ENCODE measurements at places on chromosomes 4 and X. TPM values are rescaled to one million over a fixed set of nuclear protein-coding genes. Genes with fewer than 3 reads are reported as not detected.

Gene FOXR2
- total RNA-seq = not detected

DNA sequence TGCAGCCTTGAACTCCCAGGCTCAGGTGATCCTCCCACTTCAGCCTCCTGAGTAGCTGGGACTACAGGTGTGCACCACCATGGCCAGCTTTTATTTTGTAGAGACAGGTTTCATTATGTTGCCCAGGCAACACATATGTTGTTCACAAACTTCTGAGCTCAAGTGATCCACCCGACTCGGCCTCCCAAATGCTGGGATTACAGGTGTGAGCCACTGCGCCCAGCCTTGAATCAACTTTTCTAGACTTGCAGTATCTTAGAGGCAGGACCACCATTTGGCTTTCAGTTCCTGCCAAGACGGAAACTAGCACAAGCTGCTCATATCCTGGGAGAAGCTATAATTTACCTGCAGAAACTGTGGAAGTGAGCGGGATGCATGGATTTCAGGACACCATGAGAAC is 19.9 kb downstream of the NAT8L start:
- DNase-seq = no peak

DNA sequence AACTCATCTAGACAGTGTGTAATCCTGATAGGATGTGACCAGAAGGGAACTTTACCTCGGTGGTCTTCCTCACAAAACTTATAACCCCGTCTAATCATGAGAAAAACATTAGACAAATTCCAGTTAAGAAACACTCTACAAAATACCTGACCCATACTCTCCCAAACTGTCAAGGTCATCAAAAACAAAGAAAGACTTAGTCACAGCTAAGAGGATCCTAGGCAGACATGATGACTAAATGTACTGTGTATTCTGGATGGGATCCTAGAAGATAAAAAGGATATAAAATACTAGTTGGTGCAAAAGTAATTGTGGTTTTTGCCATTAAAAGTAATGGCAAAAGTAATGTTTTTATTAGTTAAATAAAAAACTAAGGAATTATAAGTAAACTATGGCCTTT is 81.6 kb downstream of the DTHD1 start:
- no peak for DNase-seq

DNA sequence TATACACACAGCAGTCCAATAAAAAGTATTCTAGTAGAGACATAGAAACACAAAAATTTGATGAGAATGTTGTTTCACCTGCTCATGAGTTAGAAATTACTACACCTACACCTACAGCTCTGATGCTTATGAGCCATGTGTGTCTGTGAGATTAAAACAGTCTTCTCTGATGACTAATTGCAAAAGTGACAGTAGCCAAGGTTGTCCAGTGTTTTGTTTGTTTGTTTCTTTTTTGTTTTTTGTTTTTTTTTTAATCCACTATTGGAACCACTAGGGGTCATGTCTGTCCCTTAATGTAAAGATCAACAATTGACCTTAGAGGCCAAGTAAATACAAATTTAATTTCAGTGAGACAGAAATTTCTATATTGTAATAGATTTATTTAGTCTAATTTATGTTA is 423.1 kb downstream of the TEX13C start:
- no peak for DNase-seq

GRCh38 chrX:7926914-7927258 is 327 bp downstream of the PNPLA4 start:
- no peak for DNase-seq

Gene TKTL2
- total RNA-seq = not detected

- DNase-seq = no peak
Observed at GRCh38 chrX:55801811-55802210, 84.3 kb downstream of the RRAGB start.

Gene MTNR1A
- total RNA-seq = 0.76 TPM

GRCh38 chr4:17556498-17556897 is 20.5 kb upstream of the LAP3 start:
- DNase-seq = no peak

Gene ARHGAP6
- 2.0 TPM for total RNA-seq

Gene ADH4
- 0.55 TPM for total RNA-seq

DNA sequence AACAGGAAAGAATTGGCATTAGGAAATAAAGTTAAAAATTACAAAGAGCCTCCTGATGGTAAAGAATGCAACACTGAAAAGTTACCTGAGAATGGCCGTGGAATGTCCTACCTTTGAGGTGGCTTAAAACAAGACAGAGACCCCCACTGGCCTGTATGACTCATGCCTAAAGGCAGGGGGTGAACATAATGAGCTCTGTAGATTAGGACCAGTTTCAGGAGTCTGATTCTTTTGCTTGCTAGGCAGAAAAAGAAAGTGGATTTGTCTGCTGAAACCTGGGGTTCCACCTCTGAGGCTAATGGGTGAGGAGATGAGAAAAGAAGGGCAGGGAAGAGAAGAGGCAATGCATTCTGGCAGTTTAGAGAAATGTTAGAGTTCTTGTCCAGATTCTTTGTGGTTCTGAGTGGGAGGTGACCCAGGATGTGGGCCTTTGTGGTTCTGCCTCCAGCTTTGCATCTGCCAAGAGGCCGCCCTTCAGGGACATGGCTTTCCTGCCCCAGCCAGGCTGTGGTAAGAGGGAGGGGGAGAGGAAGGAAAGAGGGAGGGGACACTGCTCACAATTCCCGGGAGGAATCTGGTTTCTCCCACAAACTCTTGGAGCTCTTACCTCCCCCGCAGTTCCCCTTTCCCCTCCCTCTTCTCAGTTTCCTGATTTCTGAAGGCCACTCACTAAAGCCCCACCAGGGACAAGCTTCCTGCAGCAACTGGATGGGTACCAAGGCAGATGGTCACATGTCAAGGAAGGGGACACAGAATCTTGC is 109.6 kb downstream of the EFNB1 start:
- peak; percentile 31 for DNase-seq

DNA sequence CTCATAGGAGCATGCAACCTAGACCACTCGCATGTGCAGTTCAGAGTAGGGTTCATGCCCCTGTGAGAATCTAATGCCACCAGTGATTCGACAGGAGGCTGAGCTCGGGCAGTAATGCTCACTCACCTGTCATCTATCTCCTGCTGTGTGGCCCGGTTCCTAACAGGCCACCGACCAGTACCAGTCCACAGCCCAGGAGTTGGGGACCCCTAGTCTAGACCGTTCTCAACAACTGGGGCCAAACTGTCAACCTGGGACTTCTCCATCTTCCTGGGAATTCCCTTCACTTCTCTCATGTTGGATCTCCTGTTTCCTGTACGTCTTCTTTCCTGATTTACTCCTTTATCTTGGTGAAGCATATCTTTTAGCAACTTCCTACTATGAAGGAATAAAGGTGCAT is 79.4 kb upstream of the HELT start:
- DNase-seq = no peak

GRCh38 chr4:101198682-101199339 is 148.5 kb downstream of the PPP3CA start:
- DNase-seq = no peak

DNA sequence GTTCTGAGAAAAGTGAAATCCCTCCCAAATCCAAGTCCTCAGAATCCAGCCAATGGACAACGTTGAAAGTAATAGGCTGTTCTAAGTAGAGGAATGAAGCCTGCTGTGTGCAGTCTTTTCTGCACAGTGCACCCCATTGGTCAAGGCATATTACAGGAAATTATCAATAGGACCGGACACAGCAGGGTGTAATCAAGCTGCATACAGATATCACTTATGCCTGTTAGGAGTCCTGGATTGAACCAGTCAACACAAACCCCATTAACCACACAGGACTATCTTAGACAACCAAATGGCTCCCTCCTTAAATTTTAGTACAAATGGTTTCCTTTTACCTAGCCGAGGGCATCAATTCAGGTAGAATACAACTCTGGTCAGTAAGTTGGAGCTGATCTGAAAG is 34.2 kb upstream of the MAGEA8 start:
- no peak for DNase-seq

DNA sequence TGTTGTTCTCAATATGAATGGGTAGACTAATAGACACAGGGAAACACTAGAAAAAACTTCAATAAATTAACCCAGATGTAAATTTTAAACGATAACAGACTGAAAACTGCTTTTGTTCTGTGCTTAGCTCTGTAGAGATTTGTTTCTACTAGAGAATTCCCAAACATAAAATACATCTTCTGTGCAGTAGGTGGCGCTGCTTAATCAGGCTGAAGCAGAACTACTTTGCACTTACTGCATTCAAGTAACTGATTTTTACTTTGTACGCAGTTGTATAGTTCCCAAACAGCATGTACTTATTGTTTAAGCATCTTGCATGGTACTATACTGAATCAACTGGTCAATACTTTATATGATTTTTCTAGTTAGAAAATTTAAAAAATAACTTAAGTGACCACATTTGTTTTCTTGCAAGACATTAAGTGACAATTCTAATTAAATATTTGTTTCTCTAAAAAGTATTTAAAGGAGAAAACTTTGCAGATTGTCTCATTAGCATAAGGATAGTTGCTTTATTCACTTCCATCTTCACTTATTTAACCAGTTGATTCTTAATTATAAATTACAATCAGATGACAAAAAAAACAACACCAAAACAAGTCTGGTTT is 490.6 kb downstream of the IL15 start:
- DNase-seq = peak; percentile 7

GRCh38 chr4:163395758-163396157 is 52.1 kb downstream of the NPY5R start:
- DNase-seq = no peak

- no peak for DNase-seq
Observed at GRCh38 chrX:103201041-103201440, 13.9 kb upstream of the BEX4 start.

Gene ADH1C
- not detected for total RNA-seq

DNA sequence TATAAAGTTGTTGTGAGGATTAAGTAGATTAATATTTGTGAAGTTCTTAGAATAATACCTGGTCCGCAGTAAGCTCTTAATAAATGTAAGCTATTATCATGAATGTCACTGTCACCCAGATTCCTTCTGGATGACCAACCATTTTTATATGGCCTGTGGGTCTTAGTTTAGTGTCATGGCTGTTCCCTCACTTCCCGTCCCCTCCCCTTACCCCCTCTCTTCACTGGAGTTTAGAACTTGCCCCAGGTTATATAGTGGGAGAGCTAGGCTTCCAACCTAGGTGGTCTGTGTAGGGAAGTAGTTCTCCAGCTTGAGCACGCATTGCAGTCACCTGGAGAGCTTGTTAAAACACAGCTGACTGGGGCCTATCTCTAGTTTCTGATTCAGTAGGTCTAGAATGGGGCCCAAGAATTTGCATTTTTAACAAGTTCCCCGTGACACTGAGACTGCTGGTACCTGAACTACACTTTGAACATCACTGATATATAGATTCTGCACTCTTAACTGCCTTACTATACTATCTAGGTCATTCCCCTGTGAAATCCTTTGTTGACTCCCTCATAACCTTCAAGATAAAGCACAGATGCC is 66.9 kb upstream of the PLAC1 start:
- DNase-seq = no peak

- peak; percentile 3 for DNase-seq
Observed at GRCh38 chr4:26741491-26741871, 119.2 kb upstream of the STIM2 start.

Gene ATOH1
- total RNA-seq = 0.55 TPM

Gene ADGRA3
- total RNA-seq = 39.0 TPM

GRCh38 chr4:186658657-186659056 is 65.0 kb downstream of the FAT1 start:
- DNase-seq = no peak

- DNase-seq = no peak
Observed at GRCh38 chrX:9562851-9563250, 98.0 kb downstream of the TBL1X start.

Gene NEUROG2
- total RNA-seq = not detected

Gene ZNF280C
- total RNA-seq = 52.7 TPM

GRCh38 chr4:41575207-41575606 is 37.2 kb downstream of the LIMCH1 start:
- DNase-seq = no peak
